ENCODE measurements at places on chromosomes 4 and X. TPM values are rescaled to one million over a fixed set of nuclear protein-coding genes. Genes with fewer than 3 reads are reported as not detected.

- H3K27me3 ChIP-seq: no peaks in the 10 kb centered on the region
- H3K4me3 ChIP-seq: no peak overlapping the region
- H3K27ac ChIP-seq: no peak overlapping the region
- H3K36me3 ChIP-seq: no peaks in the 10 kb centered on the region
- no peaks in the 10 kb centered on the region for H3K4me1 ChIP-seq
- no peak for DNase-seq
Observed at GRCh38 chr4:71147261-71147660, 153.8 kb downstream of the DCK start.

The CXCL13 gene
- total RNA-seq: not detected

The TMEM271 gene
- not detected for total RNA-seq

The RASGEF1B gene
- 69.4 TPM for total RNA-seq

The KLF8 gene
- total RNA-seq: 6.2 TPM
